ENCODE measurements at places on chromosomes 5 and 9.
A peak's percentile ranks its signal among the peaks of the same experiment; 100 is the strongest.

DNA sequence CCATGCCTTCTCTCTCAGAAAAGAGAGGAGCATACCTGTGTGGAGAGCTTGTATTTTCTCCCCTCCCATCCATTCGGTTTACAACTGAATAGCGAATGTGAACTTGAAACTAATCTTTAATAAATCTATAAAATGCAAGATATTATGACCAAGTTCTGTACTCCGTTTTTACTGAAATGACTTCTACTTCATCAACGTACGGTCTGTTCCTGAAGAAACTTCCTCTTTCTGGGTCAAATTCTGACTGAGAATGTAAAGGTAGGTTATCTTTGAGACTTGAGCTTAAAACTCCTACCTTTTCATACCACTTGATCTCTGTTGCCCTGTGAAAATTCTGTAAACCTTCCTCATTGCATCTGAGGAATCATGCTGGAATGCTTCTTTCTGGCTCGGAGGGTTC lies 4.2 kb upstream of the CTNNAL1 start:
- DNase-seq = no peak

DNA sequence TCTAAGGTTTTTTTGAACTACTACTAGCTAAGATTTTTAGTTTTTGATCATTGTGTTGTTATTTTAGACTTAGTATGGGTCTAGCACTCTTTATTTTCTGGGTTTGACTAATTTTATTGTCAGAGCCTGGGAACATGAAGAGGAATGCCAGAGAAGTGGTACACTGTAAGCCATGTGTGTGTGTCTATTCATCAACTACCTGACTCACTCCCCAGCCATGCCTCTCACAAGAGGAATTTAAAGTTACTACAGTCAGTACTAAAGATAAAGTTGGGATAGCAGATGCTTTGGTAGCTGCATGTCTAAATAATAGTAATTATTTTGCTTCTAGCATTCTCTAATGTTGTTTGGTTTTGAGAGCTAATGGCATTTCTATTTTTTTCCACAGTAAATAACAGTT lies 264.8 kb downstream of the CSNK1G3 start:
- no peak for DNase-seq

GRCh38 chr9:82621447-82621846 lies 441.5 kb downstream of the RASEF start:
- no peak for DNase-seq

DNA sequence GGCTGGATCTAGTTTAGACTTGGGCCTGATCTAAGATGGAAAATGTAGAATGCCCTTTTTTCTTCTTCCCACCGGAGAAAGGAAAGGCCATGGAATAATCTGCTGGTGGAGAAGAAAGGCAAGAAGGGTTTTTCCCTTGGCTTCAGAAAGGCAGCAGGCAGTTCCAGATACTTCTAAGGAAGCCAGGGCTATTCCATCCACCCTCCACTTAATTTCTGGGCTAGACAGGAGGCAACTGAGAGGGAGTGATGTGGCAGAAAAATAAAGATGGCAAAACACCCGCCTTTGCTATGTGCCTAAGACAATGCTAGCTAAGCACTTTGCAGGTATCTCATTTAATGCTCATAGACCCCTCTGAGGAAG lies 9.9 kb downstream of the MYOZ3 start:
- no peak for DNase-seq

DNA sequence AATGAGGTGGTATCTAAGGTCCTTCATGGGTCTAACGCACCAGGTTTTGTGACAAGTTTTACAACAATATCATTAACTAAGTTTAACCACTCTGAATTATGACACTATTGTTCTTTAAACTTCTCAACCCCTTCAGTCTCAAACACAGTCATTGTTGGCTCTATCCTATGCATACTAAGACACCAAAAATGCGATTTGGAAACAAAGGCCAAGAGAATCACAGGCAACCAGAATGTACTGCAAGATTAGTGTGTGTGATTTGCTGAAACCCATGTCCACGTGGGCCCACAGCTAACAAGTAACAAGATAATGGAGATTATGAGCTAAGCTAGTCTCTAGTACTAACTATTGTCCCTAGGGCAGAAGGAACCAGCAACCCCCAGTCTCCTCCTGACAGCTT lies 142.2 kb upstream of the RANBP3L start:
- DNase-seq = no peak

DNA sequence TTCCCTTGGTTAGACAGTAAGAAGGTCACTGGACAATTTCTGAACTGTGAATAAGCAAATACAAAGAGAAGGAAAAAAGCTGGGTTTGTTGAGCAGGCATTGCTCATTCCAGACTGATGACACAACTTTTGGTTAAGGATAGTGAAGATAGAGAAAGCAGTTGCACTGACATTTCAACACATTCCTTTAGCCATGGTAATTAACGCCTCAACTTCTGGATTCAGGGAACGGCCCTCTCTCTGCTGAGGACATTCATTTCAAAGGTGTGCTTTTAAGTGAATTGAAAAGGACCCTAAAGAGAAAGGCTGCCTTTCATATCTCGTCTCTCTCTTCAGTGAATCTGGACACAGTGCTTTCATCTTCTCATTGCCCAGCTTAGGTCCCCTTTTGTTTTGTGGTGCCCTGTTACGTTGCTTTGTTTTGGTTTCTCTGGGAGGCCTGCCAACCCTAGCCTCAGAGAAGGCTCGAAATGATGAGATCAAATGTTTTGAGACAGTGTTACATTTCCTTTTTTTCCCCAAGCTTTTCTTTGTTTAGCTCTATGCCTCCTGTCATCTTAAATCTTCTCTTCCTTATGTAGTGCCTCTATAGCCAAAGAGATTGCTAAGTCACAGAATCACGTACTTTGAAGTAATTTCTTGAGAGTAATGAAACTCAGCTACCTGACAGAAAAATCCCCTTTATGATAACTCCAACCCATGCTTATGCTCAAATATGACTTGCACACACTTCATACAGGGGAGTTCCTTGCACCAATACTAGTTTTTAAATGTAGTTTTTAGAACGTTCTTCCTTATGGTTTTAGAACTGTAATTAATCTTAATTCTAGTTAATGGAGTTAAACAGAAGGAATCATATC lies 94.4 kb upstream of the IFNE start:
- peak; percentile 5 for DNase-seq

GRCh38 chr9:137918331-137919094 lies 40.9 kb downstream of the CACNA1B start:
- DNase-seq = no peak

DNA sequence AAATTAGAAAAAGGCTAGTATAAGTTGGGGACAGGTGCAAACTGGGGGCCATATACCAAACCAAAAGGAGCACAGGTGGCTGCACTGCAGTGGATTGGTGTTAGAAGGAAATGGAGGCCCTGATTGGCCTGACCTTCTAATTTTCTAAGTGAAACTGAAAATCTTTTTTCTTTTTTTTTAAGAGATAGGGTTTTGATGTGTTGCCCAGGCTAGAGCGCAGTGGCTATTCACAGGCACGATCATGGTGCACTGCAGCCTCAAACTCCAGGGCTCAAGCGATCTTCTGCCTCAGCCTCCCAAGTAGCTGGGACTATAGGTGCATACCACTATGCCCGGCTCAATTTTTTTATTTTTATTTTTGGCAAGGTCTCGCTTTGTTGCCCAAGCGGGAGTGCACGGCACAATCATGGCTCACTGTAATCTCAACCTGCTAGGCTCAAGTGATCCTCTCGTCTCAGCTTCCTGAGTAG lies 9.8 kb upstream of the CCDC69 start:
- DNase-seq = no peak

- no peak for DNase-seq
These were observed 81.1 kb upstream of the TNFAIP8 start for GRCh38 chr5:119274767-119275130.

DNA sequence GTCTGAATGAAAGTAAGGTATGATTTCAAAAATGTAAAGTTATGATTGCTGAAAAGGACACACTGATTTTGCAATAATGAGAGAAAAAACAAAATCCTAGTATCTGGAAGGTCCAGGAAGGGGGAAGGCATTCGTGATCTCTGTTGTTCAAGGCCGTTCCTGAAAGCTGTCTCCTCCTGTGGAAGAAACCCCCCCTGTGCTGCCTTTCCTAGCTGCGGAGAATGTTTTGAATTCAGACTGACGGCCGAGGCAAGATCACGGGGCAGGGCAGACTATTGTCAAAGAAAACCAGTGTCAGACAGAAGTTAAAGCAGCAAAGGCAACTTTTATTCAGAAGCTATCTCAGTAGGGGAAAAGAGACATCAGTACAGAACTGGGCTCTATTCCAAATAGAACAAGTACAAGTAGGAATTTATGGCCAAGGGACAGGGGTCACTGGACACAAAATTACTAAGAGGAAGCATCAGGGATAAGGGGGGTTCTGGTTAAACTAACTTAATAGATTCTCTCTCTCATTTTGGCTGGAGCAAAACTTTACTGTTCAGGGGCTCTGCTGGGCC lies 61.9 kb upstream of the IGFBPL1 start:
- no peak for DNase-seq

- no peak for DNase-seq
These were observed 72.8 kb downstream of the WWC1 start for GRCh38 chr5:168364151-168364661.

DNA sequence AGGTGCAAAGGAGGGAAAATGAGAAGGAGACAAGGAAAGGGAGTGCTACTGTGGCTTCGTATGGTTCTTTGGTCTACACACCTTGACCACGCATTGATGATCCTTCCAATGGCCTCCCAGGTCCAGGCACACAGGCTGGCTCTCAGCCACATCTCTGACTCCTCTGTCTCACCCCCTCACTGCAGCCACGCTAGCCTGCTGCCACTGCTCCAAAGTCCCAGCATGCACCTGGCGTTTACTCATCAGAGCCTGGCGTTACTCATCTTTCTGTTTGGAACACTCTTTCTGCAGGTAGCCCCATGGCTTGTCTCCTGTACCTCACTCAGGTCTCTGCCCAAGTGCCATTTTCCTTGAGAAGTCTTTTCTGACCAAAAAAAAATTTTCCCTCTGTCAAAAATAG lies 195.5 kb downstream of the SNCAIP start:
- no peak for DNase-seq

DNA sequence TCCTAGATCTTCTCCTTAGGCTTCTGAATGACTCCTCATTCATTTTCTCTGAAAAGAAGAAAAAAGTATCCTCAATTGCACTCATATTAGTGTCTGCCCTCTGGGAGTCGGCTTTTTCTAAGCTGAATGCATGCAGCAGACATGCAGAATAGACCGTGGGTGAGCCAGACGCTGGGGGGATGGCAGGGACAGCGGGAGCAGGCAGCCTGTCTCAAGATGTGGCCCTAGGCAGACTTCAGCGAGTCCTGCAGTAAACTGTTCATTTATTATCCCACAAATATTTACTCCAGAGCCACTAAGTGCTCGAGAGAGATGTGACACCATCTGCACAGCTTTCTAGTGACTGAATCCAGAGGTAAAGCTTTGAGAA lies 164.9 kb upstream of the RAI14 start:
- DNase-seq = no peak

DNA sequence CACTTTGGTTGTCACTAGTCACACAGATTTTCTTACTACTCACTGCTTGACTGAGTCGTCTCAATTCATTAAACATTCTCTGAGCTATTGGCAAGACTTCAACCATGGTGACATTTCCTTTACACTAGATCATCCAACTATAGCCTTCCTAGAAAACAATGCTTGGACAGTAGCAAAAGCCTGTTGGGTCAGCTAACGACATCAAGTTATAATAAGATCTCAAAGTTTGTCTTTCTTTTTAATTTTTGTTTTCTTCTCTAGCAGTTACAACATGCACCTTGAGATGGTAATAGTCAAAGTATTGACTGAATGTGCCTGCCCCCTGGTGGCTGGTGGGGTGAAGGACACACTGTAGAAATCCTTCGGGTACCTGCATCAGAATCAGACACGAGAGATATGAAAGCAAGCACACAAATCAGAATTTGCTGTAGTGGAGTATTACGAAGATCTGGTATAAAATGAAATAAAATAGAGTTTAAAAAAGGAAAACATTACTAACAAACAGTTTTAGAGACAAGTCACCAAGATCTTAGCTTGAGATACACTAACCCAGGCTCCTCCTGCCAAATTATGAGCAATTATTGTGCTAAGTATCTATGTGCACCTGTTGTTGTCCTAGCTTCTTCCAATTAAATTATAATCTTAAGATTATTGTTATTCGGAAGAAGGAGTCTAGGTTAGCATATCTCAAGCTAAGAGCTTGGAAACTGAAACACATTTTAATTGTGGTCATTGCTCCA lies 81.2 kb downstream of the ARL15 start:
- DNase-seq = no peak

GRCh38 chr9:100108559-100108958 lies 9.5 kb downstream of the INVS start:
- DNase-seq = no peak

GRCh38 chr5:95647886-95648860 lies 1.6 kb downstream of the RFESD start:
- no peak for DNase-seq

DNA sequence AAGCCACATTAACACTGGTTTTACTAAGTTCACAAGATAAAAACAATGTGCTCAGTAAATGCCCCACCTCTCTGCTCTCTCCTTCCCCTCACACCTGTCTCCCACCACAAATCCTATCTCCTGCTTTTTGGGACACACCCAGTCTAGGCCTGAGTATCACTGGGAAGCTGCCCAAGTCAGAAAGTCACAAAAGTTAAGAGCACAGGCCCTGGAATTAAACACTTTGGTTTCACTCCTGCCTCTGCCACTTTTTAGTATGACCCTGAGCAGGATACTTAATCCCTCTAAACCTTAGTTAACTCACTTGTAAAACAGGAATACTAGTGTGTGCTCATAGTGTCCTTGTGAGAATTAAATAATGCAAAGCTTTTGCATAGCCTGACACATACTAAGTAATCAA lies 11.3 kb downstream of the C5 start:
- no peak for DNase-seq

- peak; percentile 56 for DNase-seq
These were observed 1.3 kb downstream of the GADD45G start for GRCh38 chr9:89606049-89606623.

GRCh38 chr5:79056847-79057246 lies 12.6 kb downstream of the DMGDH start:
- no peak for DNase-seq

DNA sequence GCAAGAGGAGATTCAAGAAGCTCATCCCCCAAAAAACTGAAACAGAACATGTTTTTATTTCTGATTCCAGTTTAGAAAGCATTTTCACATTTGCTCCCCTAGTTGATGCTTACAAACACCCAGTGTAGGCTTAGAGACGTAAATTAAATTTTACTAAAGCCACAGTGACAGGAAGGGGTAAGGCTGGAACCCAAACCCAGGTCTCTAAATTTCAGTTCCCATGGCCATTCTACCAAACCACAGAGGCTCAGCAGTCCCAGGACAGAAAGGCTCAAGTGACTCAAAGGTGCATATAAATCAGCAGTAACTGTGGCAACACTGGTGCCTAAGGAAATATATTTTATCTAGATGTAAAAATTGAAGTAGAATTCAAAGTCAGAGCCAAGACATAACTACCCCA lies 128.7 kb downstream of the CEP120 start:
- no peak for DNase-seq

DNA sequence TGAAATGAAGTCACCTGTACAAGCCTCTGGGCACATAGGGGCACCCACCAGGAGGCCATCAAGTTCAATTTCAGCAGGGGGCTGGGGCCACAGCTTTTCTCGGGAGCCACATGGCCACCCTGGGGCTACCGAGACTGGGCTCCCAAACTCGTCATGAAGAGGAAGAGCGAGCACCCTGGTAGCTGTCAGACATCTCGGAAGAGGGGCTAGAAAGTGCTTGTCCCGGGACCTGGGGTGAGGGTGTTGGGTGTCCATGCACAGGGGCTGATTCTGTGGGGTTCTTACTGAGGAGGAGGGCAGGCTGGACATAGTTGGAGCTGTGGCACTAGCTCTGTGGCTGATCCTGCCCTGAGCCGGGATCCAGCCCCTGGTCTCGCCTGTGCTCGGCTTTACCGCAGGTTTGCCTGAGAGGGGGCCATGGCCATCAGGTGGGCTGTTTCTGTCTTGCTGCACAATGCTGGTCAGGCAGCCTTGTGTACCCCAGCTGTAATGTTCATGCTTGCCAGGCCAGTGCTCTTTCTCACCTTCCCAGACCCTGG lies 70.3 kb downstream of the PHF2 start:
- no peak for DNase-seq

All from nucleus accumbens (tissue), 56 donors.